ENCODE measurements at places on chromosomes 16 and 17. TPM values are rescaled to one million over a fixed set of nuclear protein-coding genes. Genes with fewer than 3 reads are reported as not detected.

NPIPA5 gene
- 49.4 TPM for polyA plus RNA-seq

KRT33B gene
- polyA plus RNA-seq, result not detected

GRCh38 chr17:39000021-39000601, 32.9 kb upstream of the FBXO47 start:
- no peak for DNase-seq

- DNase-seq, result no peak
These were observed 73.0 kb downstream of the KLHDC4 start for GRCh38 chr16:87692756-87693155.

DNA sequence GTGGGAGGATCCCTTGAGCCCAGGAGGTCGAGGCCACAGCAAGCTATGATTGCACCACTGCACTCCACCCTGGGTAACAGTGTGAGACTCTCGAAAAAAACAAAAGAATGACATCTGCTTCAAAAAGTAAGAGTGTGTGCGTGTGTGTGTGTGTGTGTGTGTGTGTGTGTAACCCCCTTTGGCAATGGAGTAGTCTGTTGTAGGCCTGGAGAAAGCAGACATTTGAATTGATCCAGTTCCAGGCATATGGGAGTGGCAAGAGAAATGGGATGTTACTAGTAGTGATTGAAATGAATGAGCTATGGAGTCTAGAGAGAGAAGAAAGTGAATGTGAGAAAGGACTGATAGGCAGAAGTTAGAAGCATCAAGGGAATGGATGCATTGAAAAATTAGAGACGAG, 9.9 kb downstream of the CASC3 start:
- no peak for DNase-seq

DNA sequence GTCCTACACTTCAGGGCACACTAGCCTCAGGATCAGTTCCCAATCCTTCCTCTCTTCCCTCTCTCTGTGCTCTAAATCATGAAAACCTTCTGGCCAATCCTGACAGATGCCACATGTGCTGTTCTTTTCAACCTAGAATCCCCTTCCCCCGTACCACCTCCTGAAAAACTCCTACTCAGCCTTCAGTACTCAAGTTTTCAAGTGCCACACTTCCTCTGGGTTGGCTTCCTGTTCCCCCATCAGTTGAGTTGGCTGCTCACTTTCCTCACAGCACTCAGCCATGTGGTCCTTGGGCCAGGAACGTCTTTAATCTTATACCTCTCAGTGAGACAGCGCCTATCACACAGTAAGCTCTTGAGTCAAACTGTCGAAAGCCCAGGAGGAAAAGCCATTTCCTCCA, 3.3 kb downstream of the ASPHD1 start:
- DNase-seq, result no peak

DNA sequence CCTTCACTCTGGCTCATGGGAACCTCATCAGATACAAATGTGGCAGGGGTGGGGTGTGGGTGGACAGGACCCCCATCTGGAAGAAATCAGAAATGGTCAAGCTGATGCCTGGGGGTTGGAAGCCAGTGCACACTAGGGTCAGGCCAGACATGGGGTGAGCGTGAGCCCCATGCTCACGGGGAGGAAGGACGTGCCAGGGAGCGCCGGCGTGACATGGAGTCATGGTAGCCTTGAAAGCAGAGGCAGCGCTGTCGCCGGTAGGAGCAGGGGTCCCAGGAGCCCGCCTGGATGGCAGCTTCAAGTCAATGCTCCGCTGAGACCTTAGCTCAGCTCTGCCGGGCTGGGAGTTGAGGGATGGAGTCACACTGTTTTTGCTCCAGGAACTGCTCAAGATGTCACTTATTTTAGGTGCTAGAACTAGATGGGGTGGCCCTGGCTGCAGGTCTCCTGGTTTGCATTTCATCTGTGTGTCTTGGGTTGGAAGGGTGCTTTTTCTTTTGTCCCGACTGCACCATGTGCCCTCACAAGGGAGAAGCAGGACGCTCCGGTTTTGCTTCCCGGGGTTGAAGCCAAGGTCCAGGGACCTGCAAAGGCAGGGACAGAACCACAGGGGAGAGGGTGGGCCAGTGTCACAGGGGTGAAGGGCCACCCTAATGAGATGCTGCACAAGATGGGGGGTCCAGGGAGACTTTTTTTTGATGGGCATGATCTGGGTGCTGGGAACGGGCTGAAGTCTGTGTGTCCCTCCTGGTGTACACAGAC, 51.4 kb downstream of the USP22 start:
- DNase-seq, result no peak

GRCh38 chr17:74345433-74346241, 16.0 kb downstream of the BTBD17 start:
- no peak for DNase-seq

SOST gene
- polyA plus RNA-seq, result 30.9 TPM

GRCh38 chr17:48553826-48554225, 8.9 kb upstream of the HOXB2 start:
- DNase-seq, result no peak

GRCh38 chr17:13490906-13491482, 110.7 kb downstream of the HS3ST3A1 start:
- DNase-seq, result no peak

- DNase-seq, result no peak
These were observed 598.4 kb upstream of the SOX9 start for GRCh38 chr17:71522383-71522782.

GRCh38 chr17:81002409-81003361, 11.0 kb downstream of the CHMP6 start:
- DNase-seq, result no peak

ALDH3A1 gene
- 1.2 TPM for polyA plus RNA-seq

DNA sequence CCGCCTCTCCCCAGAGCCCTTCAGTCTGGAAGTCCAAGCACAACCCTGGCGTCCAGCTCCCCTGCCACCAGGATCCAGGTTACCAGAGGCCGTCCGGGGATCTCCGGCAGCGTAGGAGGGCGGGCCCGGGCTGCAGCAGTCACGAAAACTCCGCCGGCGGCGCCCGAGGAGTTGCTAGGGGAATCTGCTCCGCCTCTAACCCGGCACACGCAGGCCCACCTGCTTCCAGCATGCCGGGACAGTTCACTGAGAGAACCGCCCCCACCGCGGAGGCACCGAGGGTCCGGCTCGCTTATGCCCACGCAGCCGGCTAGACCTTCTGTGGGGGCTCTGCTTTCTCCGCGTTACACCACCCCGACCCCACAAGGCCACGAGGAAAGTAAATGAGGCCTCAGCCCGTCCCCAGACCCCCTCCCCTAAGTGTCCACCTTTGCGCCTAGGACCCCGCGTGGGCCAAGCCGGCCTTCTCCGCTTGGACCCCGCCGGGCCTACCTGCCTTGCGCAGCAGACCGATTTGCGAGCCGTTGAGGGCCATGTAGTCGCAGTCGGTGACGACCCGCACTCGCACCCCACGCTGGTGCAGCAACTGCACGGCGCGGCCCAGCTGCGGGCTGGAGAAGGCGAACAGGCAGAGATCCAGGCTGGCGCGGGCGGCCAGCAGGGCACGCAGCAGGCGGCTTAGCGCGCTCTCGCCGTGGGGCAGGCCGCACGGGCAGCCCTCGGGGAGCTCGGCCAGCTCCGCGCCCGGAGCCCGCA, 587 bp downstream of the PLD6 start:
- DNase-seq, result no peak

CHST5 gene
- 1.1 TPM for polyA plus RNA-seq

YBX2 gene
- polyA plus RNA-seq, result 4.1 TPM

GRCh38 chr17:31085563-31085962, 9.2 kb upstream of the NF1 start:
- no peak for DNase-seq

NECAB2 gene
- 2.6 TPM for polyA plus RNA-seq

- DNase-seq, result no peak
These were observed 18.9 kb downstream of the CLTC start for GRCh38 chr17:59638553-59638952.

- no peak for DNase-seq
These were observed 211.8 kb downstream of the ZNF423 start for GRCh38 chr16:49644145-49644463.

CLEC10A gene
- 0.47 TPM for polyA plus RNA-seq

GRCh38 chr17:46841561-46842379, 9.6 kb upstream of the WNT9B start:
- DNase-seq, result no peak

DNA sequence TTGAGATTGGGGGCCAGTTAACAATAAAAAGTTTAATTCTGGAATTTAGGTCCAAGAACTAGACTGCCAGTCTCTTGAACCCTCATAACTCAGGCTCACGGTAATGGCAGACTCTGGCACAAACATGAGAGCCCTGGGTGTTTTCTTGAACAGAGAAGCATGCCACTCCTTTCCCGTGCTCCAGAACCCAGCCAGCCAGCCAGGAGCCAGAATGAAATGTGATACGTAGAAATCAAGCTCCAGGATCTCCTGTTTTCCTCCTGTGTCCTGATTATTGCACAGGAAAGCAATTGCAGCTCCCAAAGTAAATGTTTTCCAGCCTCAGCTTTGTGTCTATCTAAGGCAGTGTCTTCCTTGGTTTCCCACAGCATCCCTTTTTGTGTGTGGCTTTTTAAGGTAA, 46.2 kb upstream of the NOL11 start:
- no peak for DNase-seq

Data from left kidney (tissue), 8 donors.